Activated CD8-positive, alpha-beta memory T cell treated with anti-CD3 and anti-CD28 coated beads for 1 hour (primary cell): ENCODE measurements at places on chromosomes 6 and 20.

DNA sequence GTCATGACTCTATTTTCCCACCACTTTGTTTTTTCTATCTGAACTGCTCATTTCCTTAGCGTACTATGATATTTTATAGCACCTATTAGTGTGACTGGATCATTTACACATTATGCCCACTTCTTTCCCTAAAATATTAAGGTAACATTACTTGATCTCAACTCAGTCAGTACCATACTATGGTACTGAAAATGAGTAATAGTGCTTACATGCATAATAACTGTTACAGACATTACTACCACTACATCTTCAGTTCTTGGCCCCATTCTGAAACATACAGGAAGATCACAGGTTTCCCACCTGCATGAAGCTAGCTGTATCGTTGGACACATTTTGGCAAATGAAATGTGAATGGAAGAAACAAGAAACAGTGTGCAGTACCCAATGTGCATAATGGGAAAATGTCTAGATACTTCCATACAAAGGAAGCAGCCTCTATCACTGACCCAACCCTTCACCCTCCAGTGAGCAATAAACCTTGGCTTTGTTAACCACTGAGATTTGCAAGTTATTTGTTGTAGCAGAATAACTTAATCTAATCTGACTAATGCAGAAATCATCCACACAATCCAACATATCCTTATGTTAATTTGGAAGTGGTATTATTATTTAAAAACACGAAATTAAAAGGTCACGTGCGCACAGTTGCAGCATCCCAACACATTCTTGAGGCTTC lies 108.6 kb upstream of the DOK5 start:
- no peak for DNase-seq

- no peak for DNase-seq
These were observed 17.3 kb downstream of the BPHL start for GRCh38 chr6:3135668-3136291.

DNA sequence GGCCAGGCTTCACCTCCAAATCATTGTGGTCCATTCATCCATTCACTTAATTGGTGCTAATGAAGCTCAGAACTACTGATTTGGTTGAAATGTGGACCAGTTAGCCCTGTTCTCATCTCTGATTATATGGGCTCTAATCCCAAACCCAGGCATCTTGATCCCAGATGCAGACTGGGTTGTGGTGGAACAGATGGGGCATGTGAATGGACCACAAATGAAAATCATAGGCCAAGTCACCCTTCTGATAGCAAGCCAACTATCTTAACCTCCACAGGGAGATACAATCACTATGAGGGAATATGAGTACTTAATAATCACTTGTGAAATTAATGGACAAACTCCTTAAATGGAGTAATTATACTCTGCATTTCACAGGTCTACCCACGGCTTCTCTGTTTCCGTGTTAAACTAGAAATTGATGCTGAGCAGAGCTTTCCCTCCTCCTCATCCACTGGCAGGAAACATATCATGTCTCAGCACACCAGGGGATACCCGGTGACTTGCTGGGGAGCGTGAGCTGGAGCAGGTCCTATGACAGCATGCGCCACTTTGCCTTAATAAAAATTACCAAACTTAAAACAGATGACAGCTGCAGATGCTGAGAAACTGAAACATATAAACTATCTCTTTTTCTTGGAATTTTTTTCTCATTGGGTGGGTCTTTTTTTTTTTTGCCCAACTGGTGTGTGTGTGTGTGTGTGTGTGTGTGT lies 108.8 kb upstream of the HEY2 start:
- no peak for DNase-seq

GRCh38 chr20:3041854-3042409 lies 1.5 kb upstream of the GNRH2 start:
- no peak for DNase-seq

GRCh38 chr6:47792216-47792733 lies 10.4 kb downstream of the OPN5 start:
- no peak for DNase-seq

- DNase-seq = no peak
These were observed 100.4 kb downstream of the OTOR start for GRCh38 chr20:16848526-16848925.

DNA sequence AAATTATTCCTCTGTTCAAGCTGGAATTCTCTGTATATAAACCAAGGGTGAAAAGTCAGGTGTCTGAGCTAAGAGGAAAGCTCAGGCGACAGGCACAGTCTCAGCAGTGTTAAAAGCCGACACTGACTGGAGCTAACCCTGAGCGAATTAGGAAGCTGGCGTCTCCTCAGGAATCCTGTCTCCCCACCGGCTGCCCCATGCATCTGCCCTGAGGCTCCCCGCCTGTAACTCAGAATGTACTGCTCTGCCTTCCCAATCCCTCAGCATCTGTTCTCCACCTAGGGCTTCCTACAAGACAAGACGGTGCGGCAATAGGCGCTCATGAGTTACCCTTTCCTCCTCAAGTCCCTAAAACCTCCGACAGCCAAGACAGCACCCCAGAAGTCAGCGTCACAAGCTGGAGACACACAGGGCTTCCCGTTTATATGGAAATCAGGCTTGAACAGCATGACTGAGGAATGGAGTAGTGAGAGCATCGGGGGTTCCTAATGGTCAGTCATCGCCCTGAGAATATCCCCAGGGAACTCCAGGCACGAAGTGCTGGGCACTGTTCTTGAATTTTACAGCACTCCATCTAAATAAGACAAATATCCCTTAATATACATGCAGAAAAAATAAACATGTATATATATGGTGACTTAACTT lies 33.5 kb downstream of the WDR27 start:
- no peak for DNase-seq

DNA sequence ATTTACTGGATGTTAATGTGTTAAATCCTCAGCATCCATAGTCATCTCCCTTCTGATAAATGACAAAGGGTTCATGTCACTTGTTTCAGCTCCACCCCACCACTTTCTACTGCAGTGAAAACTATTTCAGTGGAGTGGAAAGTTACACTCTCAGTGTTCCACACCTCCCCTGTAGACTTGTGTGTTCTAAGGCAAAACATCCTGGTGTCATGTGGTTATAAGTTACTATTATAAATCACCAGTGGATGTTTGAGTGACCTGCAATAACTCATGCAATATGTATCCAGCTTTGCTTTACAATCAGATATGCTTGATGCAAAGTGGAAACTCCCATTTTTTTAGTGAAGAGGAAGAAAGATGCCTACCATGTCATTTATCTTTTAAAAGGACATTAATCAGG lies 82.1 kb upstream of the LTV1 start:
- DNase-seq = no peak

GRCh38 chr20:46031014-46031569 lies 2.1 kb downstream of the SLC12A5 start:
- DNase-seq = no peak

- DNase-seq = no peak
These were observed 130.7 kb downstream of the DLL1 start for GRCh38 chr6:170160031-170160627.

- DNase-seq = no peak
These were observed 372.5 kb downstream of the ZFAND3 start for GRCh38 chr6:38192011-38192410.

- no peak for DNase-seq
These were observed 34.3 kb downstream of the CEP250 start for GRCh38 chr20:35489717-35490116.

GRCh38 chr6:36319436-36319762 lies 17.3 kb downstream of the BNIP5 start:
- DNase-seq = no peak

- no peak for DNase-seq
These were observed 45.6 kb upstream of the BEND6 start for GRCh38 chr6:56909115-56909907.

DNA sequence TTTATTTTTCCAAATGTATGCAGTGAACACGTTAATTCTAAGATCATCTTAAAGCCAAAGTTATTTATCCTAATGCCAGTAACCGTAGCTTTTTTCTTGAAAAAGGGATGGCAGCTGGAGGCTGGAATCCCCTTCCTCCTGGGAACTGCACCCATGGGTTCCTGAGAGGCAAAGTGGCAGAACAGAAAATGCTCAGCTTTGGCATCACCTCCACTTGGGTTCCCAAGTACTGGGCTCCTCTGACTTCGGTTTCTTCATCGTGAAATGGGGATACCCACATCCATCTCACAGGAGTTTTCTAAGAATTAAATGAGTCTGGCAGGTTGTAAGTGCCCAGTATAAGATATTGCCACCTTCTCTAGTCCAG lies 6.2 kb upstream of the DDX43 start:
- DNase-seq = no peak

- no peak for DNase-seq
These were observed 10.1 kb downstream of the TAB2 start for GRCh38 chr6:149327638-149328037.

DNA sequence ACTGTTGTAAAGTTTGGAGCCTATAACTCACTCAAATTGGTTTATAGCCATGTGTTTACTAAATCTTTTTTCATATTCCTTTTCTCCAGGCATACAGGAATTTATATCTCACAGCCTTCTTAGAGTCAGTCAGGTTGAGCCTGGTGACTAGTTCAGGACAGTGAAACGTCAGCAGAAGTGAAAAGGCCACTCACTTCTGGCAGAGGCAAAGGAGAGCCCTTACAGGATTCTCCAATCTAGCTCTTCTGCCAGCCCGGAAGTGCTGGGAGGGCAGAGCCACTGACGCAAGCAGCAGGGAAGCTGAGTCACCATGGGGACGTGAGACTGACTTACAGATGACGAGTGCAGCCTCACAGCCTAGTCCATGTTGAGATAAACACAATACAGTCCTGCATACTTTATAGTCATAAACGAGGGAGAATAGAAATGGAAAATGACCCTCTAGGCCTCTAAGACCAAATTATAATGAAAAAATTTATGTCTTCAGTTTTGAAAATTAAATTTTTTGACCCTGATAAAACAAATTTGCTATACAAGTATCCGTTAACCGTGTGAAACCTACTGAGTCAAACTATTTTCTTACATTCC lies 1.3 kb downstream of the PXT1 start:
- DNase-seq = peak; percentile 54

DNA sequence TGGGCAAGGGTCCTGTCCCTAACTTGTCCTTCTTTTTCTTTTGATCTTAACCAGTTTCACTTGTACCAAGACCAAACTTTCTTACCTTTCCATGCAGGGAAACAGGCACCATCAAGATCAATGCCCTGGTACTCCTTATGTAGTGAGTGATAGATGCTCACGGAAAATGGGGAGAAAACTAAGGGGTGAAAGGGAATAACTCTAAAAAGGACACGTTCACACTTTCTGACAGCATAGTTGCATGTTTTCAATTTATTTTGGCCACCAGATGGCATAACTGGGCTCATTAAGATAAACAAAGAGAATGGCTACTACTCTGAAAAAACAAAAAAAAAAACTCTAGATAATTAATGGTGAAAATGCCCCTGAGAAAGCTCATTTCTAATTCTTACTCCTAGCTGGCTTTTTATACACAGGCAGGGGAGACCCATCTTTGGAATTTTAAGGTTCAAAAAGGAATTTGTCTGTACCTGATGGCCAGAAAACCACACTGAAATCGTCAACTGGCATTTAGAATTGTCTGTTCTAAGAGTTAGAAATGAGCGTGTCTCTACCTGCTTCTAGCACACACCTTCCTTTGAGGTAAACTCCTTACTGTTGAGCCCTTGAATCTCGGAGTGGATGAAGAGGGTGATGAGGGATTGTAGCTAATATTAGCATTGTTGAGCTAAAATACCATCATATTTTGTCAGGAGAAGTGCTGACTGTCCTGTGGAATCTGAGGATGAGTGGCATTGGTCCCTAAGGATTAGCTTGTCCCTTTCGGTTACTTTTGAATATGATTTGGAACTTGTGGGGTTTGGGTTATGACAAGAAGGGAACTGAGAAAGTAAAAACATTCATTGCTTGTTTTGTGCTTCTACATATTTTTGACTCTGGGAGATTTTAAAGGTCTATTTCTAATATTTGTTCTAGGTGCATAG lies 62.2 kb upstream of the DDR1 start:
- DNase-seq = no peak
